ENCODE measurements at places on chromosomes 3 and 15.
A peak's percentile ranks its signal among the peaks of the same experiment; 100 is the strongest.

DNA sequence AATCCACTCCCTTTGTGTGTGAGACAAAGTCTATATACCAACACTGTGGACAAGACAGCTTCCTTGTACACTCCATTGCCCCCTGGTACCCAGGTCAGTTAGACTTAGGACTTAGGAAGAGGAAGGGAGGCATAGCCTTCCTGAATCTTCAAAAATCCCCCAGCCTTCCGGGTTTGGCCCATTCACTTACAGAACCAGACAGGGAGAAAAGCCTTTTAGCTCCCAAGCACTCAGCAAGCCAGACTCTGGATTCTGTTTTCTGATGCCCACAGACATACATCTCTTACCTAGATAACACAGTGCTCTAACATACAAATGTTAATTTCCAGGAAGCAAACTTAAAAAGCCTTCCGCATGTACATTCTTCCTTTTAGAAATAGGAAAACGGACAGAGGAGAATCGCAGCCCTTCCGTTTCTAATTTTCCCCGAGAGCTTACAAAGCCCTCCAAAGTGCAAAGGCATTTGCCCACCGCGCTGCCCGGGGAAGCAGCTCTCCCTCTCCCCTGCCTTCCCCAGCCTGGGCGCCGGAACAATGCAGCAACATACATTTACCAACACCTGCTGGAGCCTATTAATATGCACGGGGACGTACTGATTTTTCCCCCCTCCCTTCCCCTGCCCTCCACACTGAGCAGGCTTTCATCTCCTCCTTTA, 442.0 kb downstream of the MAGI1 start:
- no peak for DNase-seq

DNA sequence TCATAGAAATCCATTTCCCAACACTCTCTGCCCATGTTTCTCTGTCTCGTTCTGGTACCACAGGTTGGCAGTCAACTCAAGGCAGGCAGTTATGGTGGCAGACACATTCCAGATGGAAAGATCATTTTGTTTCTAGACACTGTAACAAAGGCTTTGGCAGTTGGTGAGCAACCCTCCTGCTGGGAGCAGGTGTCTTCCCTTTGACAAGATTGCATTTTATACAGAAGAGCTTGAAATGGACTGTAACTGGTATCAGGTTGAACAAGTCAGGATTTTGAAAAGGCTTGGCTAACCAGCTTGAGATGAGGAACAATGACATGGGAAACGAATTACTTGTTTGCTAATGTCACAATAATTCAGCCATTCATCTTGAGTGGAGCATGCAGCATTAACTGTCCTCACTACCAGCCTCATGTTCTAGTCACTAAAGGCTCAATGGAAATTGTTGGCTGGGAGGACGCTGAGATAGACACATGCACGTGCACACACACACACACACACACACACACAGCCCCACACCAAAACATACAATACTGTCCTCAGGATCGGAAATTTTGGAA, 170.0 kb downstream of the SEMA6D start:
- no peak for DNase-seq

DNA sequence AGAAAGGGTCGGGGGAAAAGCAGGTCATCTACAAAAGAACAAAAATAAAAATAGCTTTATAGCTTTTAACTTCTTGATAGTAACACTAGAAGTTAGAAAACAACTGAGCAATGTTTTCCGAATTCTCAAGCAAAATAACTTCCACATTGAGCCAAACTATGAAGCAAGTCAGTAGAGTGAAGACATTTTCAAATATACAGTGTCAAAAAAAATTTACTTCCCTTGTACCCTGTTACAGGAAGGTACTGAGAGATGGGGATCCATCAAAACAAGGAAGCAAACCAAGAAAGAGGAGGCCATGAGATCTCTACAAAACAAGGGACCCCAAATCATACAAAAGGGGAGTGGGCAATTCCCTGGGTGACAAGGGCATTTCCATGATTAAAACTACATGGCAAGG, 26.6 kb upstream of the STIMATE start:
- DNase-seq: no peak

GRCh38 chr15:82571722-82572222, 31.5 kb upstream of the RPS17 start:
- DNase-seq: no peak

- DNase-seq: no peak
Observed at GRCh38 chr3:128151758-128152274, 1.5 kb upstream of the EEFSEC start.

DNA sequence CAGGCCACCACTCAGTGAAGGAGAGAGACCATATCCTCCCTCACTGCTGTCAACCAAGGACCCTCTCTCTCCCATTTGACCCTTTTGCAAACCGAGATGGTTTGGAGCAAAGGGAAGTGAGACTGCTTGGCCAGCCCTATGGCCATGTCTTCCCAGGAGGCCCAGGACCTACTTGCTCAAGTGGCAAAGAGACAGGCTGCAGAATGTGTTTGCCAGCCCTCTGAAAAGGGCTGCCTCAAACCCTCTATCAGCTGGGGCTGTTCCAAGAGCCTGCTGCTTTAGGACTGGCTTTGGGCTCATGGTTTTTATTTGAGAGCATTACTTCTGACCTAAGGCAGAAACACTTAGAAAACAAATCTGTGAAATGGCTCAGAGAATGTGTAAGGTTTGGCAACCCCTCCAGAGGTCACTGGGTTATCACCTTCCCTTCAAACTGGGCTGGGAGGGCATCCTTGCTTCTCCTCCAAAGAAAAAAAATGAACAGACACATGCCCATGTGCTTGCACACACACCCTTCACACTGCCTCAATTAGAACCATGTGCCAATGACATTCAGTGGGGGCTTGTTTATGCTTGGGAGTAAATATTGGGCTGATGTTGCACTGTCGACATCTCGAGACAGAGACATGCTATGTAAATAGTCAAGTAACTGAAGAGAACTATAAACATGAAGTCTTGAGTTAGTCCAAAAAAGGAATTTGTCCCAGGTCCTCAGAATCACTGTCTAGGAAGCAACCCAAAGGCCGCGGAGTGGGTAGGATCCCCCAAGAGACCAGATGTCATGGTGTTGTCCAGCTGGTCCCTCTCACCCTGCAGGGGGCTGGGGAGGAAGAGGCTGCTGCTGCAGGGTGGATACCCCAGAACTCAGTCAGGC, 49.8 kb upstream of the CTDSPL start:
- DNase-seq: no peak

- DNase-seq: no peak
Observed at GRCh38 chr3:121969631-121970030, 52.4 kb downstream of the ILDR1 start.

DNA sequence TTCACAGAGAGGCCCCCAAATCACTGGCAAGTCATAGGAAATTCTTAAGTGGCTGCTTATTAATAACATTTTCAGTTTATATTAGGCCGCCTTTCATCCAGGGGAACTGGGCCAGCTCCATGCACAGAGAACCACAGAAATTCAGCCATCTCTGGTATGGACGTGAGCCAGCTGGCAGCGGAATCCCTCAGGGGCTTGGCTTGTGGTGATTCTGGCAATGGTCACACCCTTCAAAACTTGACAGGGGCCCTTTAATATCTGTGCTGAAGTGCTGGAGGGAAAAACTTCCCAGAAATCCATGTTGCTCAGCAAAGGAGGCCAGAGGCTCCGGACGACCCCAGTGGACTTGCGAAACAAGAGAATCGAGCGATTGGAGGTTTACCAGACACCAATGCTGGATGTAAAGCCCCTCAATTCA, 11.3 kb downstream of the PRICKLE2 start:
- DNase-seq: no peak

DNA sequence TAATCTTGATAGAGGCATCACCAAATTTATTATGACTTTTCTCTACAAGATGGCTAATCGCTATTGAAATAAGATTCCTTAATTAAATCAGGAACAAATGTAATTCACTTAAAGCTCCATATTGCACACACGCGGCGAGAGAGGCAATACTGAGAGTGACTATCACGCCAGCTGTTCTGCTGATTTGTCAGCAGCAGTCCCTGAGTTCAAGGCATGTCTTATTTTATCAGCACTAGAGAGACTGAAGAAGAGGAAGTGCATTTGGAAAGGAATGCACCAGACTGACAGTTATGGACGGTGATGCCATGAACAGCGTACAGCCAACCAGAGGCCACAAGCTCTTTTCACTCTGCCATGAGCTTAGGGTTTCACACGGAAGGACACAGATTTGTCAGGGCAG, 83.6 kb upstream of the SLCO3A1 start:
- DNase-seq: no peak

DNA sequence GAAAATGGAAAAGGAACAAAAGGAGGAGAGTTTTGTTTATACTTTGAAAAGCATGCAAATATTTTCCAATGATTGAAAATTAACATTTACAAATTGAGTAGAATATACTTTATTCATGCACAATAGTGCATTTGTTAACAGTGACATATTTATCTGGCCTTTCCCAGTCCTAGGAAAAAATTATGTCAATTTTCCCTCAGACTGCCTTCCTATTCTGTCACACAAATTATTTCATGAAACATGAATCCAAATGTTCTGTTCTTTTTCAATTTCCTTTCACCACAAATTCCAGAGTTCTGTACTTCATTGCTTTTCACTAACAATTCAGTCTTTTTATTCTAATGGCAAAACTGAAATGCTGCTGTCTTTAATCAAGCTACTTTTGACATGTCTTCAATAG, 945.1 kb downstream of the ROBO1 start:
- DNase-seq: no peak

- DNase-seq: no peak
Observed at GRCh38 chr15:53384417-53384816, 375.0 kb downstream of the WDR72 start.

GRCh38 chr3:59234884-59235633, 185.2 kb upstream of the CFAP20DC start:
- DNase-seq: no peak

GRCh38 chr15:78149805-78150751, 916 bp downstream of the IDH3A start:
- DNase-seq: no peak

- DNase-seq: no peak
Observed at GRCh38 chr15:22958487-22959280, 21.5 kb downstream of the CYFIP1 start.

GRCh38 chr3:161854232-161854771, 357.7 kb downstream of the OTOL1 start:
- DNase-seq: peak; percentile 2

GRCh38 chr3:81161100-81161499, 600.3 kb downstream of the GBE1 start:
- no peak for DNase-seq

GRCh38 chr3:151924753-151925152, 51.3 kb downstream of the SUCNR1 start:
- DNase-seq: no peak

- no peak for DNase-seq
Observed at GRCh38 chr3:3551981-3552380, 247.2 kb upstream of the LRRN1 start.

- DNase-seq: no peak
Observed at GRCh38 chr3:141306922-141307321, 61.4 kb upstream of the ZBTB38 start.

- no peak for DNase-seq
Observed at GRCh38 chr15:75884041-75884440, 19.6 kb upstream of the FBXO22 start.

GRCh38 chr3:79203144-79203519, 564.7 kb downstream of the ROBO1 start:
- no peak for DNase-seq

- DNase-seq: no peak
Observed at GRCh38 chr3:58478781-58479180, 13.1 kb upstream of the KCTD6 start.

DNA sequence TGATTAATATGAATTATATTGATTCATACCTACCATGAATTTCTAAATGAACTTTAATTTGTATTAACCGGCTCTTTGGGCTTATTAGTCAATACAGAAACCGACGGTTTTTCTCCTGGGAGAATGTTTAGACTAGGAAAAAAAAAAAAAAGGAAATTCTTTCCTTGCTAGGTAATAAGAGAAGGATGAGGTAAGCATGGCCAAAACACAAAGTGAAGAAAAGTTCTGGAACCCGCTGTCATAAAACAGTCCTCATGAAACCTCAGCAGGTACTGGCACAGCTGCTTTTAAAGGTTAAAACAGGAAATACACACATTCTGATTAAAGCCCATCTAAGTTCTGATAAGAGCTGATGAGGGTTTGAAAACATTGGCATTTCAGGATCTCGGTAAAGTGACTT, 30.8 kb upstream of the PSTPIP1 start:
- no peak for DNase-seq

GRCh38 chr3:183555541-183556081, at the start of gene KLHL6:
TSS of gene KLHL6 (minus strand) at chr3:183555706. CDS start at chr3:183555653, 53 bp downstream.
- peak; percentile 46 for DNase-seq

DNA sequence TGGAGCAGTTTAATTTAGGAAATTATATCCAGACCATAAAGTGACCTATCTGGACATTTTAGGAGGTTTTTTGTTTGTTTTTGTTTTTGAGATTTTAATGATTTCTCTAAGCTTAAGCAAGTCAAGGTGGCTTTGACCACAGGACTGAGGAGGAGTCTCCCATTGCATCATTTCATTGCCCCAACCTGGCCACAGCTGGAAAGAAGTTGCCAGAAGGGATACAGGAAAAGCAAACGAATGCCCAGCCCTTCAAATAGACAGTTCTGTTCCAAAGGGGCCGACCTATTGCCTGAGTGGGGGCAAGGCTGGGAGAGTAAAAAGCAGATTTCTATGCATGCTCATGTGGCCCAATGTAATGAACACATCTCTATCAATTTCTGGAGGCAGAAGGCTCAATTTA, 12.0 kb upstream of the ONECUT1 start:
- DNase-seq: no peak

DNA sequence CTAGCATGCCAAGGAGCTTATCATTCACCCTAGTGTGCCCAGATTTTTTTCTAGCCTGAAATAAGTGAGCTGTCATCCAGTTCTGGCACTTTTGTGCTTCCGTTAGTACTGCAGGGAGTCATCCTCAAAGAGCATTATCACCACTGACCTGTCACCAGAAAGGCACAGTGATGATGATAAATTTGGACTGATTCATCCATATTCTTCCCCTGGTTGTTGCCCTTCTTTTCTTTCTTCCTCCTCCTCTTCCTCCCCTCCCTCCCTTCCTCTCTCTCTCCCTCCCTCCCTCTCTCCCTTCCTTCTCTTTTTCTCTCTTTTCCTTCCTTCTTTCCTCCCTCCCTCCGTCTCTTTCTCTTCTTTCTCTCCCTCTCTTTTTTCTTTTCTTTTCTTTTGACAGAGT, 21.3 kb downstream of the SLC35G2 start:
- DNase-seq: no peak

- DNase-seq: no peak
Observed at GRCh38 chr3:182258538-182259177, 534.6 kb upstream of the ATP11B start.
